ENCODE measurements at places on chromosomes 3 and 15.

DNA sequence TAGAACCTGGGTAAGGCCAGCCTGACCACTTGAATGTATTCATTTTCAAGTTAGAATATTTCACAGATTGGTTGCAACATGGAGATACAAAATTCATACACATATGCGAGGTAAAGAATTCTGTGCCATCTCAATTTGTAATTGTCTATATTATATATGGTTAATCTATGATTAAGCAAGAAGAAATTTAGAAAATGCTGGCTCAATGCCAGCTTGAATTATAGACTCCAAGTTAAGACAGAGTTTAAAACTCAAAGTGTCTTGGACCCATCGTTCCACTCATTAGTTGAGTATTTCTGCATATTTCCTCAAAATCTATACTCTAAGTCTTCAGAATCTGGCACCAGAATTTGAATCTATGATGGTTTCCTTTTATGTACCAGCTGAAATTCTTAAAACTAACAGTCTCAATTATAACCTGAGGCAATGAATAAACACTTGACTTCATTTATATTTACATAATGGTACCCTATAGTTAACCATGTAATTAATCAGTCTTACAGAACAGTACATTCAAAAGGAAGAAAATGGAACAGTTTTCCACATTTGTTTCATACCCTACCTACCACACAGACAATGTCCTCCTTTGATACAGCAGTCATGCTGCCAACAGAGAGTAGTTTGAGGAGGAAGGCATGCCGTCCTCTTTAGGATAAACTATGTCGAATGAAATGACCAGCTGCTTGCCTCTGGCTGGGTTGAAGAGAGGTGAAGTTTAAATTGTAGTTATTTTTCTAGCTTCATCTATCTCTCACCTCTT is 95.7 kb downstream of the CD47 start:
- DNase-seq, result no peak

DNA sequence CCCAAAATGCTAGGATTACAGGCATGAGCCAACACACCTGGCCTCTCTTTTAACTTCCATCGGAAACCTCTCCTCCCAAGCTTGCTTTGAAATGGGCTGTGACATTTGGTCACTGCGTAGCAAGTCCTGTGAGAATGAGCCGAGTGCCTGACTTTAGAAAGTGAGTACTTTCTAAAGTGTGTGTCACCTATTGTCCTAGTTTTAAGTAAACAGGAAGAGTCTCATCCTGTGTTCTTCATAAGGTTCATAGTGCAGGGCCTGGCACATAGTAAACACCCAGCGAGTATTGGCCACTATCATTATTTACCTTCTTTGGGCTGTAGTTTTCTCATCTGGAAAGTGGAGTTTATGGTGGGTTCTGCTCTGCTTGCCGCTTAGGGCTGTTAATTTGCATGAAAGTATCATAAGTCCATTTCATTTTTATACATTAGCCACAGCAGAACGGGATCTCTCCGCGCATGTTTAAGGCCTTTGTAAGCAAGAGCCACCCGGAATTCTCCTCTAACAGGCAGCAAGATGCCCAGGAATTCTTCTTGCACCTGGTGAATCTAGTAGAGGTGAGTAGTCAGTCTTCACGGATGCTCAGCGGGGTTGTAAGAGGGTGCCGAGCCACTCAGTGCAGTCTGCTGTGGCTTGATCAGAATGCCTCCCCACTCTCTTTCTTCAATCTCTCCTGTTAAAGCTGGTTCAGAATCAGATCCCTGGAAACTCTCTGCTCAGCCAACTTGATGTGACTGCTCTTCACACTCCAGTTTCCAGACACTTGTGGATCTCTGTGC is 87.2 kb downstream of the USP13 start:
- no peak for DNase-seq

- DNase-seq, result no peak
Measured at GRCh38 chr3:128237348-128238183, 84.3 kb downstream of the EEFSEC start.

DNA sequence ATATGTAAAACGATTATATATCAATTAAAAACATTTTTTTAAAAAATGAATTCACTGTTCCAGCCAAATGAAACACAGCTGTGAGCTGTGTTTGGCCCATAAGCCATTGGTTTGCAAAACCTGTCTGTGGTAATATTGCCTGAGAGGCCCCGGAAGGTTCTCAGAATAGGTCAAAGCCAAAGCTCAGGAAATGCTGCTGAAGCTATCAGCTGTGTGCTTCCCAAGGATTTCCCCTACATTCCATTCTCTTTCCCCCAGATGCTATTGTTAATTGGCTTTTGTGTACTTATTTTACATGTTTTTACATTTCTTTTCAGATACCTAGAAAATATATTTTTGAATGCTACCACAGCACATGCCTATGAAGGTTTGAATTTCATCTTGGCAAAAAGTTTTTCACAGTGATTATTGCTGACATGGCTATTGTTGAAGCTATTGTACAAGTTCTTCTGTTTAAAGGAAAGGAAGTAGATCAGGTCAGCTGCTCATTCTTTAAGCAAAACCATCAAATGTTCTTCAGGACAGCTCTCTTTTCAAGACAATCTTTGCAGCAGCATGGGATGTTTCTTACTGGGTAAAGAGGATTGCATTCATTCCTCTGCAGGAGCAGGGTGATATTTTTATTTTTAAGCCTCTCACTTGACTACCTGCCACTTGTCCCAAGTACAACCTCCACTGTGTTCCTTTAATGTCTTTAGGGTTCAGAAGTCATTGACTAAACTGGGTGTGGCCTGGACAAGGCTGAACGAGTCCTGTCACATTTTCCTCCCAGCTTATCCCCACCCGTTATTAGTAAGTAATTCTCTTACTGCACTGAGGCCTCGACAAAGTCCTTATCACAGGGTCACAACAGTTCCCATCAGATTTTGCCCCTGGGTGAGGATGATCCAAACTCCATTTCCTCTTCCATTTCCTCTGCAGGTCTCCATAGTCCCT is 26.3 kb upstream of the BNC1 start:
- no peak for DNase-seq

DNA sequence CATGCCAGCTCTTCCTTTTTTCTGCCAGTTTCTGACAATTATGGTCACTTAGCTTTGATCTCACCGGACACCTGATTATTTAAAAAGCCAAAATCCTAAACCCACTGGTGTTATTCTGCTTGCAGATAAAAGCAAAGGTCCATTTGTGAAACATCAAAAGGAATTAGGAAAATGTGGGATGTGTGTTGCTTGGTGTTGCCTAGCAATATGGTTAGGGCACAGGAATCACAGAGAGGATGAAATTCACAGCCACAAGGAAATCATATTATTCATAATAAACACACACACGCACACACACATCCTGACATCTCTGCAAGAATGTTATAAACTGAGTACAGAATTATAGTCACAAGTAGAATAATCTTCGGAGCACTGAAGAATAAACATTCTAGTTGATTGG is 89.3 kb upstream of the BHLHE40 start:
- DNase-seq, result peak; percentile 76

DNA sequence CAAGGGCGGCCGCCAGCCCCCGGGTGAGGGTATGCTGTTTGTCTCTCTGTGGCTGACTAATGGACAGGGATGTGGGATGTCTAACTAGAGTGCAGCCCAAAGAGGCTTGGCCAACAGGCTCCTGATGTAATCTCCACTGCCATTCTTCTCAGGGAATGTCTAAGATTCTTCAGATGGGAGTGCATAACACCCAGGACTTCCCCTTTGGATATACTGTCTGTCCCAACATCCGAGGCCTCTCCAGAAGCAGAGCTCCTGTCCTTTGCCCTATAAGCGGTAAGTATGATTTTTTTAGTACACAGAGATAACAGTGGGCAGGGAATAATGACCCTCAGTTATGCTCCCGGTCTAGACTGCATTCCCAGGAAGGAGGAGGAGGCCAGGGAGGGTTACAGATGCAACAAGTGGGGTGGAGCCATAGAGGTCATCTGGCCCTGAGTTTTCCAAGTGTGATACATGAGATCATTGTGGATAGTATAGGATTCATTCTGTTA is 62.5 kb upstream of the SLCO2A1 start:
- no peak for DNase-seq

GRCh38 chr3:196765454-196765853 is 25.8 kb downstream of the PAK2 start:
- no peak for DNase-seq

GRCh38 chr3:101128786-101129185 is 135.6 kb upstream of the ABI3BP start:
- peak; percentile 31 for DNase-seq

DNA sequence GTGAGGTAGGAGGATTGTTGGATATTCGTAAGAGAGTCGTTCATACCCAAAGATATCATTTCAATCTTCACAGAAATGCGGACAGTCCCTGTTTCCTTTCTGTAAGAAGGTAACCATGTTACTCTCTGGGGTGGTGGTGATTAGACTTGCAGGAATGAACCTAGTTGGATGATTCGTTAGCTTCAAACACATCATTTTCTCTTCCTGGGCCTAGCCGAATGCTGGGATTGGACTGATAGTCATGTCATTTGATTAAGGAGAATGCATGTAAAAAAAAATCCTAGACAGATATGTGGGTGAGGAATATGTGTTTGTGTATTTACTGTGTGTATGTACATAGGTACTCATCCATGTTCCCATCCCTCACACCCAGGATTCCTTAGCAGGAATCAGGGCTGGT is 12.4 kb downstream of the SLCO3A1 start:
- no peak for DNase-seq

DNA sequence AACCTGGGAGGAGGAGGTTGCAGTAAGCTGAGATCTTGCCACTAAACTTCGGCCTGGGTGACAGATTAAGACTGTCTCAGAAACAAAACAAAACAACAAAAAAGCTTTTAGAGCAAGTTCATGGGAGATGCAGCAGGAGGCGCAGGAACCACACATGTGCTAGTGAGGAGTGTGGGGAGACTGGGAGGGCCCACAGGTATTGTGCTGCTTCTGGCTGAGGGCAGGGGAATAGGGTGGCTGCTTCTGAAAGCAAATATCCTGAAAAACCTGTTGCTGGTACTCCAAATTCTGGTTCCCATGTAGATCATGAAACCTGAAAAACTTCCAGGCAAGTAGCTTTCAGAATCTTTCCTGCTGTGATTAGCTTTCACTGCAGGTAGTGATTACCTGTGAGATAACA is 22.1 kb downstream of the TYRO3 start:
- no peak for DNase-seq

DNA sequence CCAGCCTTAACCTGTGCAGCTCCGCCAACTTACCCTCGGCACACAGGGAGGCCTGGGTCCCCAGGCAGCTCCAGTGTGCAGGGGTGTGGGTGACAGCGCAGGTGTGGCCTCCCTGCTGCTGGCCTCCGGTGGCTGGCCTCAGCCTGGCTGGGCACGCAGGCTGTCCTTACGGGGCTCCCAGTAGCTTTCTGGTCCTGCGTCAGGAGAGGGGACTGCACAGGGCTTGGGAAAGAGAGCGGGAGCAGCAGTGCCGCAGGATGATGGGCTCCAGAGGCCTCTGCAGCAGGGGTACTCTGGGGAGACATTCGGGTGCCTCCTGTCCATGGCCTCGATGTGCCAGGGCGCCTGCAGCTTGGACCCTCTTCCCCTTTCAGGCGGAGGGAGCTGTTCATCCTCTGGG is 9.4 kb downstream of the APBA2 start:
- DNase-seq, result no peak

DNA sequence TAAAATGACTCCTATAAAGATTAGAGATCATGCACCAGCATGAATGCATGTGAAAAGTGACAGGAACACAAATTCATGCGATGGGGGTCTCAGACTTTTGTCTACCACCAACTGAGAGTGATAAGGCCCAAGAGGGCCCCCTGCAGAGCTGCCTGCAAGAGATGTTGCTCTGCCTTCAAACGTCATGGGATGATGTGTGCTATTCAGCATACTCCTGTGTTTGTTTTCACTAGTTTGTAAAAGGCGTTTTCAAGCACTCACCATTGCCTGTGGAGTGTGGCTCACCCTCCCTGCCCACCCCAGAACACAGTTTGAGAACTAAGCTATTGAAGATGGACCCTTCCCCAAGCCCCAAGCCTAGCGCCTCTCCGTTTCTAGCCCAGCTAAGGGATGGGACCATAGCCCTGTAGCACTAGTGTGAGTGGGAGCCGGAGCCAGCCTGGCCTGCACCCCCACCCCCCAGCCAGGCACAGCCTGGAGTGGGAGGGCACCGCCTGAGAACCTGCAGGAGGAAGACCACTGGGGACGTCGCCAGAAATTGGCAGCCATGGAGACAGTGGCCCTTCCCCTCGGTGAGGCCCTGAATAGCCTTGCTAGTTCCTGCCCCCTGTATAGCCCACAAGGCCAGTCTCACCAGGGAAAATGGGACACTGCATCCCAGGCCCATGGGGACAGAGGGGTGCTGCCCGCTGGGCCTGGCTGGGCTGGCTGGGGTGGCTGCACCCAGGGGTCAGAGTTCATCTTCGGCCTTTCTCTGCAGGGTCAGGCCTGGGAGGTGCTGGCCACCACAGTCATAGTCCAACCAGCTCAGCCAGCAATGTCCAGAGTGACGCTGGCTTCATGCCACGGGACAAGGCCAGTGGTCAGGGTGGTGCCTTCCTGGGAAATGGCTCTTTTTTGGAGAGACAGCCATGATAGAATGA is 22.6 kb upstream of the KLF13 start:
- DNase-seq, result no peak

DNA sequence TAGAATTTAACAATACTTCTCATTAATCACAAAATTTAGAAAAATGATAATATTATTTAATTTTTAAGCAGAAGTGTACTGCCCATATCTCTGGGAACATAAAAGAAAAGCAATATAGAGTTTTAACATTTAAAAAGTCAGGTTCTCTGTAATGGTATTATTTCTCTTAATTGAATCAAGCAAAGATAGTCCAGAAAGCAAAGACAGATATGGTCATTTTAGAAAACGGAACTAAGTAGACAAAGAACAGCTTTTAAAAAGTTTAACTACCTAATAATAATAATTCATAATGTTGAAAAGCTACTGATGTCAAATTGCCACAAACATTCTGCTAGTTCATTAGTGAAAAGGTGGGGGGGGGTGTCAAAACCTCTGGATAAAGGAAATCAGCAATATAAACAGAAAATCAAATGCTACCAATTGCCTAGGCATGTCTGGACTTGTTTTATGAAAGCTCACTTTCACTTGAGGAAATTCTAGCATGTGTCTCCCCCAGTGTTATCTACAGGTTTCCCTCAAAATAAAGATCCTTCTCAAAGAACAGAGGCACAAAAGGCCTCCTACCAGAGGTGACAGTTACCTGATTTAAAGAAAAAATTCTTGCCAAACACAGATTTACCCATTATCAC is 1.7 kb downstream of the ZMAT3 start:
- no peak for DNase-seq

DNA sequence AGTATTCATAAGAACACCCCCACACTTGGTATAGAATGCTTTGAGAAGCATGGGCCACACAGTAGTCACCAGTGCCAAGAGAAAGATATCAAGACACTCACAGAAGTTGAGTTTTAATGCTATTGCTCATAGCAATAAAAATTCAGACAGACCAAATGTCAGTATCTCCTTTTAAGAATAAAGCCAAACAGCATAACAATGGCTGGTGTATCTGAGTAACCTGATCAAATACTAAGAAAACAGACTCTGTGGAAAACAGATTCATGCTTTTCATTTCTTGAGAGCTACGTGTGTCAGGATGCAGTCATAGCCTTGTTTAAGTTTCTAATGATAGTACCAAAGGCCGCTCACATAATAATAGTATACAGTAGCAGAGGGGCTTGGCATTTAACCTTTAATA is 778.5 kb downstream of the MECOM start:
- DNase-seq, result no peak

Measured in SW480 (cell line).